Esophagus squamous epithelium (tissue), 5 donors: ENCODE measurements at places on chromosomes 2 and 18.

DNA sequence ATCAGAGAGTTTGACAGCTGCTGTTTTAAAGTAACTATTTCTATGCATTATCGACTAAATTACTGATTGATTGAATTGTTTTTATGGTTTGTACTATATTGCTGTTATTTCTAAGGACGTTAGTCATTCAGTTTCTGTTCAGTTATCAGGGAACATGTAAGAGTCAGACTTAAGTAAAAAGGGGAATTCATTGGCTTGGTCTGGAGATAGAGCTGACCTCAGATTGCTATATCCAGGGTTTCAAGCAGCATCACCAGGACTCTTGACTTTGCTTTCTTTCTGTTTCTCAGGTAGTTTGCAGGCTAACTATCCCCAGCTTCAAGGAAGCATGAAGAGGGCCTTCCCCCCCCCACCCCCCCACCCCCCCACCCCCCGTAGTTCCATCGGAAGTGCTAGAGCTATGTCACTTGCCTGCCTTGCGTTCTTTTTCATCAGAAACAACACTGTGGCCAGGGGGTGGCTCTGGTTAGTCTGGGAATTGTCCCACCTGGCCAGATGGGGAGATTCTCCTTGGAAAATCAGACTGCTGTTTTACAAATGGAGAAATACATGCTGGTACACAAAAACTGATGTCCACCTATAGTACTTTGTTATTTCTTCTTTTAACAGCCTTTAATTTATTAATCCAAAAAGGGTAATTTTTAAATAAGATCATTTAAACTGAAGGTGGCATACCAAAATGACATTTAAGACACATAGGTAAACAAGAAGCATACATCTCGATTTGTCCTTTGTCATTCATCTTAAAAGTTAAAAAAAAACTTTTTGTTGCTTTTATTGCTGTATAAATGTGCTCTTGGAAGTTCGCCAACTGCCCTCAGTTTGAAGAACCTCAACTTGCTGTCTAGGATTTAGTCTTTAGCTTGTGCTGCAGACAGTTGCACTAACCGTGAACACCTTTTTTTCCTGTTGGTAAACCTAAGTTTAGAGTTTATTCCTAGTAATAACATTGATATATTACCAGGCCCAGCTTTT lies 9.4 kb downstream of the SMAD4 start:
- DNase-seq = no peak

- DNase-seq = no peak
Observed at GRCh38 chr18:45553723-45554388, 61.4 kb upstream of the SLC14A2 start.

DNA sequence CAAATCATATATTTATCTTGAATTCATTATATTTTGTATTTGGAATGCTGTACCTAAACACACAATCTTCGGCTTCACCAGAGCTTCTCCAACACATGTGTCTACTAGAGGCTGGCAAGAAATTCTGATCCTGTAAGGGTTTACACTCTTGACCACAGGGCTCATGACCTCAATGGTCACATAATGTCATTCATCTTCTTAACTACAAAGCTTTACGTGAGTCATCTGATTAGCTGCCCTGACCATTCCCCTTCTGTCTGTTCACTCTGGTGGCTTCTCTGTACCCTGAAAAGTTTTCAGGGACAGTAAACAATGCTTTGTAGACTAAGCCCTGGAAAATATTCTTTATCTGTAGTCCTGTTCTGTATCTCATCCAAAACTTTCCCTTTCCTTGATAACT lies 423.9 kb downstream of the CMPK2 start:
- DNase-seq = no peak

GRCh38 chr2:146366276-146366675 lies 1478.6 kb upstream of the ACVR2A start:
- no peak for DNase-seq

GRCh38 chr2:43032213-43033015 lies 194.0 kb downstream of the ZFP36L2 start:
- no peak for DNase-seq

DNA sequence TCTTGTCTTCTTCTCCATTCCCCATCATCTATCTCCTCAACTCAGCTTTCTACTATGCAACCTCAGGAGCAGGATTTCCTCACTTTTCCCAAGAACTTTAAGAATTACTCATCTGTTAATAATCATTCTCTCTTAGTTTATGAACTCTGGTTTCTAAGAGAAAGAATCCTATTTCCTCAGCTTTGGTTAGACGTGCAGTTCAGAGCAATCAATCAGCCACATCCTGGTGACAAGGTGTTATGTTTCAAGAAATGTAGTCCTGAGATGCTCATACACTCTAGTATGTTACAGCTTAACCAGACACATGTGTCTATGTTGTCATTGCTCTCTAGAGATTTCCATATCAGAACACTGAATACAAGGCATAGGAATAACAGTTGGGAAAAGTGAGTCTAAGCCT lies 277.9 kb downstream of the MBD2 start:
- DNase-seq = no peak

DNA sequence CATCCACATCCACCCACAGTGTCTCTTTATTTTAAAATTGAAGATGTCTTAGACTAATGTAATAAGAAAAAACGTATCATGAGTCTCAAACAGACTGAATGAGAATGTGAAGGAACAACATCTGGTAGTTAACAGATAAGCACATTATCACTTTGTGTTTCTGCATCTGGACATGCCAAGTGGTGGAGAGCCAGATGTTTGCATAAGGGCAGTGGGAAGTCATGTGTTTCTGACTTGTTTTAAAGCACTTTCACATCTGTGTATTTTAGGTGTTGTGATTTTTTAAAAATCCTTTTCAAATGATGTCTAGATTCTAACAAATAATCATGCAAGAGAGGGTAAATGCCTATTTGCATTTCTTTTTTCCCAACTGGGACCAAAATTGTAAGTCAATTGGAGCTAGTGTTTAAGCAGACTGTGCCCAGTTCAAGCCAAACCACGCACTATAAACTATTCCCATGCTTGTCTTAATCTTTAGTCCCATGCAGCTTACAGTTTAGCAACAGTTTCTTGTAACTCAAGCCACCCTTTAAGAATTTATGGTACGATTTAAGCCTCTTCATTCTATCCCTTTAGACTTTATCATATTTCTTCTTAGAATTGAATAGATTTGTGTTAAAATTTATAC lies 272.7 kb upstream of the DOK6 start:
- no peak for DNase-seq

GRCh38 chr2:216371721-216372702 lies at the start of gene MARCHF4:
Gene MARCHF4 (minus strand): TSS chr2:216372483. CDS start chr2:216370260, 2,223 bp downstream.
- no peak for DNase-seq

- DNase-seq = no peak
Observed at GRCh38 chr2:143440411-143441012, 311.3 kb downstream of the ARHGAP15 start.

DNA sequence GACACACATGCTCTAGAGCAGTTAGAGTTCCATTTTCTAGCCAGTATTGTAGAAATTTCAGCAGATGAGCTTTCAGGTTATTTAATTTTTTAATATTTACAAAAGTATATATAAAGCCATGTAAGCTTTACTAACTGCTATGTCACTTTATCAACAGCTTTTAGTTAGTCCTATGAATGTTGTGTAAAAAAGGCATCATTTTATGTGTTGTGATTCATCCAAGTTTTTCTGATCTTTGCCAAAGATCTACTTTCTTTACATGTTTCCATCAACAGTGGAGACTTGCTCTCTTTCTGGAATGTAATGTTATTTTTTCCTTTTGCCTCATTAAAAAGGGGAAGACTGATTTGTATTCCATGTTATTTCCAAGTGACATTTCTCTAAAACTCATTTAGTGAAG lies 125.2 kb upstream of the TFPI start:
- no peak for DNase-seq

DNA sequence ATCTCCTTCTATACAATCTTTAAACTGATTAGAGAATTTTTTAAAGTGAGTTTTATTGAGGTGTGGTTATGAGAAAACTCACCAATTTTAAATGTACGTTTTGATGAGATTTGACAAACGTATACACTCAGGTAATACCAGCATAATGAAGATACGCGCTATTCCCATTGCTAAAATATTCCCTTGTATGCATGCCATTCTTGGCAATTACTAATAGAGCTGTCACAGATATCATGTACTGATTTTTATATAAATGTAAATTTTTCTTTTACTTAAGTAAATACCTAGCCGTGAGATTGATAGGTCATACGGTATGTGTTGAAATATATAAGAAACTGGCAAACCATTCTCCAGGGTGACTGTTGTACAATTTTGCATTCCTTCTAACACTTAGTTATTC lies 384.7 kb downstream of the PTH2R start:
- no peak for DNase-seq

DNA sequence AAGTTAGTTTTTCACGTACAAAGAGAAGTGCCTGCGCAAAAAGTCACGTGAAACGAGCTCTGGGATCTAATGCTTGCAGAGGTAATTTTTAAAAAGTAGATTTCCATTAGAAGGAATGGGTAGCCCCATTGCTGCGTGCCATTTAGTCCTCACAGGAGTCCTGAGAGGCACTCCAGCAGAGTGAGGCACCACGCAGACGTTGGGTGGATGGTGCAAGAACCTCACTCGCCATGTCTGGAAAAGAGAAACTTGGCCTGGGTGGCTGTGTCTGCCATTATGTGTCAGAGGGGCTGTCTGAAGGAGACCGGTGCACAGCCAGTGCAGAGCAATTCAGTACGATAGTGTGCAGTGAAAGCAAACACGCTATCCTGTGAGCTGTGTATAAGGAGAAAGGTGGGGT lies 1.8 kb upstream of the HDAC4 start:
- DNase-seq = no peak

GRCh38 chr2:15145046-15145817 lies 415.9 kb downstream of the NBAS start:
- no peak for DNase-seq

- DNase-seq = no peak
Observed at GRCh38 chr2:62505109-62505749, 766 bp downstream of the TMEM17 start.

- no peak for DNase-seq
Observed at GRCh38 chr18:76495006-76495370, at the start of gene ZNF516. Gene ZNF516 (minus strand): TSS chr18:76495242. CDS start chr18:76443054, 52,188 bp downstream.

- DNase-seq = no peak
Observed at GRCh38 chr18:29383311-29384273, 1206.7 kb upstream of the CDH2 start.

DNA sequence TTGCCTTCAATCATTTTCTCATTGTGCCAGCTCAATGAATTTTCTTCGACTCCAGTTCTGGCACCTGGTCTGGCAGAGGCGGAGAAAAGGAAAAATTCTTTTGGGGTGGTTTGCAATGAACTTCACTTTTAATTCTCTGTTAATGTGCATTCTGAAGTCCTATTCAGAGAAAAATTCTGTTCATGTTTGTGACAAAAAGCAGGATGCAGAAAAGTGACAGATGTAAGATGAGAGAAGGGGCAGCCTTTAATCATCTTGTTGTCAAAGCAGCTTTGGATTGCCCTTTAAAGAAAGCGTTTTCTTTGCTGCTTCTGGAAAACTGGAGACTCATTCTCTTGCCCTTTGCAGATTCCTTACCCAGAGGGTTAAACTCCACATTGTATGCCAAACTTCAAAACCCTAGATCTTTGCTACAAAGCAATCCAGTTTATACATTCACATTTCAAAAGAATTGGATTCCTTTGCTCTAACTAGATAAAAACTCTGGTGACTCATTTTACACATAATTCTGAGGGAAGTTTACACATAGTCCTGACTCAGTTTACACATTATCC lies 94.6 kb upstream of the CAVIN2 start:
- no peak for DNase-seq

DNA sequence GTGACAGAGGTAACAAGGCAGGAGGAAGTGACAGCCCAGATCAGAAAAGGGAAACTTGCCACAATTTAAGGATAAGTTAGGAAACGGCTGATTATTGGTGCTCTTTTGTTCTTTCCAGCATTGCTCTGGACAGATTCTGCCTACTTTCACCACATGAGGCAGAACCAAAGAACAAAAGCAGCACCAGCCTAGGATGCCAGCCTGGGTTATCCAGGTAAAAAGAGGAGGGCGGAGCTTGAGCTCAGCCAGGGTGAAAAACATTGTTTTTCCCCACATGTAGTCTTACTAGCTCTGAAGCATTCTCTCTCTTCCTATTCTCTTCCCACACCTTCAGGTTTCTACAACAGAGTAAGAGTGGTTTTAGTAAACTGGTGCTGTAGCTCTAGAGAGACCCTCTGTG lies 300.5 kb downstream of the TMX3 start:
- DNase-seq = no peak

DNA sequence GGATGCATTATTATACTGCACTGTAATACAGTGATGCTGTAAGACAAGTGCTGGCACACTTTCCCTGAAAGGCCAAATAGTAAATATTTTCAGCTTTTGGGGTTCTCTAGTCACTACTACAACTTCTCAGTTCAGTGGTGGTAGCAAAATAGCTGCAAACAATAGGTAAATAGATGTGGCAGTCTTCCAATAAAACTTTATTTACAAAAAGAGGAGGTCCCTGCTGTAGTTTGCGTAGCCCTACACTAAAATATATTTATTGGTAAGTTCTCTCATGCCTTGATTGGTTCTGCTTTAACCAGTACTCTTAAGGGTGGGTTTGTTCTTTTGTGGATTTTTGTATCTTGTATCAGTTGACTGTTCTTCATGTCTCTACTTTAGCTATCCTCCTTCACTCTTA lies 7.8 kb downstream of the GLS start:
- no peak for DNase-seq

DNA sequence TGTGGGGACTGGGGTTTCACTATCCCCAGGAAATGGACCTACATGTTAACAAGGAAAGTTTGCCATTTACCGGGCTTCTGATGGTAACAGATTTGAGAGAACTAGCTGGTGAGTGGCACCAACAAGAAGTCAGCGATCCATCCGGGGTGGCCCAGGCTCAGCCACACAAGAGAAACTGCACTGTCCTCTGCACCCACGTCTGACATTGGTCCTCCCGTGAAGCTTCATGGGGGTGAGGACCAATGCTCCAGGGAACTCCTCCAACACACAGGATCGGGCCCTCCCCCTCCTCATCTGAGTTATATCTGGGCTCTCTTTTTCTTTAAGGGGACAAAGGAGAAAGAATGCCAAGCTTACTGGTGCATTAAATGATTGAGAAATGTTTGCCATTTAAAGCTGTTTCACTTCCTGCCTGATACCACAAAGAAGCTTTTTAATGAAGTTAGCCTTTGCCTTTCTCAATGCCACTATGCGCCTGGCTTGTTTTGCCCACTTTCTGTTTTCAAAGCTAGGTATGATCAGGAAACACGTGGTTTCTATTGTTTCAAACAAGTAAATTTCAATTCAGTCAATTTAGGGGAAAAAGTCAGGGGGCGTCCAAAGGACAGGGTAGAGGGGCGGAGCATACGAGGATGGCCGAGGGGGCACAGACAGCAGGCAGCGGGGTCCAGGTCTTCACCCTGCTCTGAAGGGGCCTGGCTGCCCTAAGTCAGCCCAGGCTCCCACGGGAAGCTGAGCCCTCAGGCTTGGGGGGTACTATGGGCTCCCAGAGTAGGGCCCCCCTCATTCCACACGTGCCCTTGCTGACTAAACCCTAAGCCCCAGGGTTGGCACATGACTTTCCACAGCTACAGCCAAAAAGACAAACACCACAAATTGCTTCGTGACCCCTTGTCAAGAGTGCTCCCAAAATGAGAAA lies 204.0 kb upstream of the ID2 start:
- DNase-seq = no peak

GRCh38 chr2:11417946-11418585 lies 47.9 kb downstream of the E2F6 start:
- DNase-seq = no peak
